ENCODE measurements at places on chromosomes 7 and 10.

GRCh38 chr10:123570898-123571515, 95.1 kb upstream of the GPR26 start:
- DNase-seq: no peak

- DNase-seq: no peak
Measured at GRCh38 chr10:12081879-12082557, 13.3 kb downstream of the DHTKD1 start.

- no peak for DNase-seq
Measured at GRCh38 chr7:13293264-13294002, 606.0 kb downstream of the ARL4A start.

DNA sequence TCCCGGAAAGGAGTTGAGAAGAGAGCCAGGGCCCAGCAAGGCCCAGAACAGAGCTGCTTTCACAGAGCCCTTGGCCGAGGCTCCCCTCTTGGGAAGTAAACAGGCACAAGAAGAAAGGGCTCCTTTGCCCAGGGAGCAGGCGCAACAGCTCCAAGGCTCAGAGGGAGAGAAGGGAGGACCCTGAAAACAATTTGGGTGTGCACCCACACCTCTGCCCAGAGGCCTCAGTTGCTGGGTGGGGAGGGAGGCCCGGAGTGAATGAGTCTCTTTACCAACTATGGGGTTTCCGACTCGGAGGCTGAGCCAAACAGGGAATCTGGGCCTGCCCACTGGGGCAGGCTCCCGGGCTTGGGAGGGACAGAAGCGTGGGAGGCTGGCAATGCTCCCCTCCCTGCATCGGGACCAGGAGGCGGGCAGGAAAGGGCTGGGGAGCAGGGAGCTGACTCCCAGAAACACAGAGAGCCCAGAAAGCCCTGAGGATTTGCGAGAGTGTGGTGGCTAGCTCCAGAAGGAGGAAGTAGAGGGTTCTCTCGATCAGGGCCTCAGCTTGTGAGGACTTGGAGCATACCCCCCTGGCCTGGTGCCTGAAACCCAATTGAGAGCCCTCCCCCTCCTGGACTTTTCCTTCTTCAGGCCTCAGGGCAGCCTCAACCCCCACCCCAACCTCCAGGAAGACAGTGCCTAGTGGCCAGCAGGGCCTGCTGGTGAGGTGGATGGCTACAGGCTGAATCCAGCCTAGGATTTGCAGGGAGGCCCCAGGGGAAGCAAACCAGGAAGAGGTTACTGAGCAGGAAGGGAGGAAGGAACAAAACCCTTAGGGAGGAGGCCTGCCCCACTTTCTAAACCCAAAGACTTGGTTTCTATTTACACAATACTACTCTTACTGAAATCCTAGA, 6.2 kb downstream of the C10orf105 start:
- DNase-seq: no peak

GRCh38 chr10:18523025-18523424, 128.4 kb downstream of the NSUN6 start:
- DNase-seq: no peak

GRCh38 chr10:93965911-93966310, 27.8 kb upstream of the PLCE1 start:
- DNase-seq: no peak

- no peak for DNase-seq
Measured at GRCh38 chr7:112232212-112232978, 25.9 kb downstream of the ZNF277 start.

GRCh38 chr7:22566592-22566991, 66.6 kb upstream of the STEAP1B start:
- DNase-seq: no peak

DNA sequence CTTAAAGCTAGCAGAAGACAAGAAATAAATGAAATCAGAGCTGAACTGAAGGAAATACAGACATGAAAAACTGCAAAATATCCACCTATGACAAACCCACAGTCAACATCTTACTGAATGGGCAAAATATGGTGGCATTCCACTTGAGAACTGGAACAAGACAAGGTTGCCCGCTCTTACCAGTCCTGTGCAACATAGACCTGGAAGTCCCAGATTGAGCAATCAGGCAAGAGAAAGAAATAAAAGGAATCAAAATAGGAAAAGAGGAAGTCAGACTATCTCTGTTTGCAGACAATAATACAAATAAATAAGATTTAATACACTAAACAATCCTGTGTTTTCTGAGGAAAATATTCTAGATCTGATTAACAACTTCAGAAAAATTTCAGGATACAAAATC, 570.5 kb upstream of the SEMA3D start:
- no peak for DNase-seq

DNA sequence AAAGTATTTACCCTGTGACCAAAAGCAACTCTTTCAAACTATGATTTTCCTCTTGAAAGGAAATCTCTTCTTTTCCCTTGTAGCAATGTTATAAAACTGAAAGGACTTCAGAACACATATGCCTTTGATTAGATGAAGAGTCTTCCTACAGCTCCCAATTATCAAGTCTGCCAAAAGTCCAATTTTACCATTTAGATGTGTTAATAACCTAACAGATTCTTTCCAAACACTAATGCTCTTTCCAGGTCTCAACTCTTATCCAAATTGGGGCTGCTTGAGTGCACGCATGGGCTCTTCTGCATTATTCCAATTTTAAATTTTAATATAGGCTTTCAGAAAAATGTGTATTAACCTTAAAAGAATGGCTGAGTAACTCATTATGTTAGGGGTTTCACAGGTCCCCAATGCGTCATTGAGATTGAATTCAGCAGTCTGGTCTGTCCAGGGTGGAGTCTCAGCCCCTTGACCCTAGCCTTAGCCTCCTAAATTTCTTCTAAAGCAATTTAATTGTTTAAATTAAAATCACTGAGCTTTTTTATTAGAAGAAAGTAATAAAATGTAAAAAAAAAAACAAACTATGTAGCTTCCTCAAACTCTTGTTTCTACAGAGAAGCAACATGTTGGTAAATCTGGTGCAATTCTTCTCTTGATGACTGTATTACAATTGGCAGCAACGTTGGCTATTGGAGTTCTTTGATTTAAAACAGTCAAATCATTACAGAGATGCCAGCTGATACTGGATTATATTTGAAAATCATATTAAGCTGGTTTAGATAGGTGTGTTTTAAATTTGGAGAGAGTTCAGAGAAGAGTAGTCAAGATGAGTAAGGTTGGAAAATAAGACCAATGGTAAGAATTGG, 170.4 kb downstream of the DKK1 start:
- no peak for DNase-seq

DNA sequence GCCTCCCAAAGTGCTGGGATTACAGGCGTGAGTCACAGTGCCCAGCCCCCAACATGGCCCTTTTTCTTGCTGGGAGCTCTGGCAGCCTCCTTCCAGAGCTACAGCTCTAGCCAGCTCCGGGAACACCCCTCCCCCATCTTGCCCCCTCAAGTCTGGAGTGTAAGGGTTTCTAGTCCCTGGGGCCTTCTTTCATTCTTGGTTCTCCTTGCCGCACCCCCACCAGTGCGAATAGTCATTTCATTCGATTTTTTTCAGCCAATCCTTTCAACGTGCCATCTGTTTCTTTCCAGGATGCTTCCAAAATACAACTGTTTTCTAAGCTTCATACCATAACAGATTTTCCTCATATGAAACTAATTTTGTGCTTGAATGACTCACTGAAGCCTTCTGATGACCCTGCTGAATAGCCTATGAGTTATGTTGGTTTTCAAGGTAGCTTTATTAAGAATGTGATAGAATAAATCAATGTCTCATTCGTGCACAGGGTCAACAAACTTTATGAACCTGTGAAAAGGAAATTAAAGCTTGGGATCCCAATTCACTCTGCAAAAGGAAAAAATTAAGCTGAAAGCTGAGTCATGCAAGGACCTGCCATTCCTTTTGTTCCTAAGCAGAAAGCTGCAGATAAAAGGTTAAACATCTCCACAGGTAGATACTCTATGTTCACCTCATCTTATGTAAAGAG, 38.6 kb downstream of the CDC14C start:
- no peak for DNase-seq

DNA sequence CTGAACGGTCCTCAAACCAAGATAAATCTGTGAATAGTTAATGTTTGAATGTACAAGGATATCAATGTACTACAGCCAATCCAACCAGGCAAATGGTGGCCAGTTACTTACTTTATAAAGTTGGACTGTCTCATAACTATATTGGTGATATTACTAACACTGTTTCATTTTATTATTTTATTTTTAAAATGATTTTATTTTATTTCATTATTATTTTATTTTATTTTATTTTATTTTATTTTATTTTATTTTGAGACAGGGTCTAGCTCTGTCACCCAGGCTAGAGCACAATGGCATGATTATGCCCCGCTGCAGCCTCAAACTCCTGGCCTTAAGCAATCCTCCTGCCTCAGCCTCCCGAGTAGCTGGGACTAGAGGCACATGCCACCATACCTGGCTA, 6.8 kb downstream of the IL15RA start:
- no peak for DNase-seq

- DNase-seq: no peak
Measured at GRCh38 chr7:123746931-123747488, 1.8 kb downstream of the WASL start.

DNA sequence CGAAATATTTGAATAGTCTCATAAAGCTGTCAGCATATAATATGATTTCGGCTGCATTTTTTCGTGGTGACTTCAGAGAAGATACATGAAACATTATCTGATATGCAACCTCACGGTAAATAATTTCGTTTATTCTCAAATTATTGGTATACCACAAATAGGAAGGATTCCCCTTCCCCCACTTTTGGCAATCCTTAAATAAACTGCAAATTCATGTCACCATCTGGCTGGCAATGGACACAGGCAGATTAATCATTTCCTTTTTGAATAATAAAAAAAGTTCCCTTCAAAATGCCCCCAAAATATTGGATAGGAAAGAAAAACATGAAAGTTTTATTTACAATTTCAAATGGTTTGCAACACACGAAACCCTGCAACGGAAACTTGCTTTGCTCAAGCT, 234.5 kb upstream of the MEOX2 start:
- DNase-seq: no peak

DNA sequence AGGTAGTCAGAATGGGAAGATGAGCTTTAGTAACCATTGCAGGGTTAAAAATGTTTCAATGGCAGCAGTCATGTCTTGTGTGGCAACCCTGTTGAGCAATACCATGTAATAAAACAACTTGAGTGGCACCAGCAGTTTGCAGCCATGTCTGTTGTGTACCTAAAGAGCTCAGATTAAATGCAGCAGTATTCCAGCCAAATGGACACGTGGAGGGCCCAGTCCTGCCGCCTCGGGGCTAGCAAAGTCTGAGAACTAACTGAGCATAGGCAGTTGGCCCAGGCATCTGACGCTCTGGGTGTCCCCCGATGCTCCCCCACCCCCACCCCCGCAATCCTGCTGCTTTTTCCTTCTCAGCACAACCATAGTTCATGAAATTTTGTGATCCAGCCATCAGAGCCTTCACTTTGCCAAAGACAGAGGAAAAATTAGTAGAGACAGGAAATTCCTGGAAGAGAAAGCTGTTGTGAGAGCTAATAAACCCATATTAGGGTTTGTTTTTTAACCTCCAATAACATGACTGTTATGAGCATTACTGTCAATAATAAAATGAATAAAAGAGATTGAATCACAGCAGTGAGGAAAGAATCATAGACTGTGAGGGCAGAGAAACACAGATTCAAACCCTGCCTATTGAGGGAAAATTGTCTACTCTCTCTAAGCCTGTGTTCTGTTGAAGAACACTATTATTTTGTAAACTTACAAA, 220.6 kb upstream of the RHOBTB1 start:
- no peak for DNase-seq

- DNase-seq: no peak
Measured at GRCh38 chr7:67984326-67984725, 987.7 kb downstream of the TYW1 start.
